Aorta (tissue), 5 donors: ENCODE measurements at places on chromosomes 1 and 21. TPM values are rescaled to one million over a fixed set of nuclear protein-coding genes. Genes with fewer than 3 reads are reported as not detected.

SELL gene
- 11.4 TPM for total RNA-seq

GRCh38 chr1:19682257-19682656 lies 17.6 kb downstream of the HTR6 start:
- H3K27ac ChIP-seq = no peak overlapping the region
- no peak overlapping the region for H3K4me3 ChIP-seq
- H3K27me3 ChIP-seq = no peaks in the 10 kb centered on the region
- DNase-seq = no peak

FRRS1 gene
- total RNA-seq = 6.7 TPM

DNA sequence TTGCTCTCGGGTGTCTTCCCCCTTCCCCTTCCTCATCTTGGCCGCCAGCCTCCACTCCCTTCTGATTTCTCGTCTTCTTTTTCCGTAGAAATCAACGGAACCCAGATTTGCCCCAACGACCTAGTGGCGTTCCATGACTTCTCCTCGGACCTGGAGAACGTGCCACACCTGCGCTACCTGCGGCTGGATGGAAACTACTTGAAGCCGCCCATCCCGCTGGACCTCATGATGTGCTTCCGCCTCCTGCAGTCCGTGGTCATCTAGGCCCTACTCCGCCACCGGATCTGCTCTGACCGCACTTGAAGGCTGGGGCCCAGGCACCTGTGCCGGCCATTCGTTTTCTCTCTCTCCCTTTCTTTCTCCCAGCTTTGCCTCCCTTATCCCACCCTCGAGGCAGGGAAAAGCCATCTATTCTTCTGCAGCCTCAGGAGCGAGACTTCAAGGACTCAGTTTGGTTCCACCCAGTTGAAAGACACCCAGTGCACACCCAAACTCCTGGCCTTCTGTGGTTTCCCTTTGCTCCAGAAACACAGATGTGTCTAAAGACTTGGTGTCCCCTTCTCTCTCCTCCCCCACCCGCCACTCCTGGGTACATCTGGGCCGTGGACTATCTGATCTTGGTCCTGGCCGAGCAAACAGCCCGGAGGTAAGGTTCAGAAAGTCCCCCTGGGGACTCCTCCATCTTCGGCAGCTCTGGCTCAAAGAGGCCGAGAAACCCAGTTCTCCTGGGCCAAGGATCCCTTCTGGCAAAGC lies 7.2 kb upstream of the OPTC start:
- no peak overlapping the region for H3K4me3 ChIP-seq
- H3K36me3 ChIP-seq = peaks cover 13% of the 10 kb centered on the region
- DNase-seq = no peak
- H3K4me1 ChIP-seq = no peaks in the 10 kb centered on the region
- no peak overlapping the region for H3K27ac ChIP-seq

CDA gene
- total RNA-seq = 9.0 TPM

DNA sequence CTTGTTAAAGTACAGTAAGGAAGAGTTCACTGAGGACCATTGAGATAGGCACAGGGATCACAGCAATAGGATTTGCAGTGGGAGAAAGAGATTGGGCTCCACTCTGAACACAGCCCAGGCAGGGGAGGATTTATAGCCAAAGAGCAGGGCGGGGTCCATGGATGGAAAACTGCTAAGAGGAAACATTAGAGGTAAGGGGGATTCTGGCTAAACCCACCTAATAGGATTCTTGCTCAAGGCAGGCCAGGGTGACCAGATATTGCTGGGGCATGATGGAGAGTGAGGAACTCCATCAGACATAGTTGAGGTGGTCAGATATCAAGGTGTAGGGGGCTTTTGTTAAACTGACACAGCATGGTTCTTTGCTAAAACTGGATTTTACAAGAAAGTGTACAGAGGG lies 372.8 kb downstream of the NPHP4 start:
- no peaks in the 10 kb centered on the region for H3K27me3 ChIP-seq
- no peak overlapping the region for H3K27ac ChIP-seq
- no peaks in the 10 kb centered on the region for H3K4me1 ChIP-seq
- no peaks in the 10 kb centered on the region for H3K36me3 ChIP-seq

GFI1 gene
- 1.9 TPM for total RNA-seq

DNA sequence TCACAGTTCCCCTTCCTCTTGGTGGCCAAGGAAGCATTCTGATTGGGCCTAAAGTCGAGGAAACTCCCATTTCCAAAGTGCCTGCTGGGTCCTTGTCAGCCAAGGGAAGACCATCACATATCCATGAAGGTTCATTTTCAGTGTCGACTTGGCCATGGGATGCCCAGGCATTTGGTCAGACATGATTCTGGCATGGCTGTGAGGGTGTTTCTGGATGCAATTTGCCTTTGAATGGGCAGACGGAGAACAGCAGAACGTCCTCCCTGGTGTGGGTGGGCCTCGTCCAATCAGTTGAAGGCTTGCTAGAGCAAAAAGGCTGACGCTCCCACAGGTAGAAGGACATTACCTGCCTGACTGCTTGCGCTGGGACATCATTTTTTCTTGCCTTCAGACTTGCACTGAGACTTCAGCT lies 48.3 kb upstream of the LBR start:
- no peaks in the 10 kb centered on the region for H3K27me3 ChIP-seq
- H3K36me3 ChIP-seq = no peaks in the 10 kb centered on the region
- no peak overlapping the region for H3K4me3 ChIP-seq
- H3K4me1 ChIP-seq = no peaks in the 10 kb centered on the region

- H3K27me3 ChIP-seq = no peaks in the 10 kb centered on the region
- no peaks in the 10 kb centered on the region for H3K4me1 ChIP-seq
- H3K36me3 ChIP-seq = no peaks in the 10 kb centered on the region
- no peak overlapping the region for H3K4me3 ChIP-seq
Measured at GRCh38 chr1:195153107-195153506, 1455.1 kb downstream of the KCNT2 start.

CTTNBP2NL gene
- total RNA-seq = 59.2 TPM

GRCh38 chr1:84613026-84613425 lies 38.8 kb upstream of the CTBS start:
- DNase-seq = no peak
- H3K36me3 ChIP-seq = no peaks in the 10 kb centered on the region
- H3K27me3 ChIP-seq = no peaks in the 10 kb centered on the region
